ENCODE measurements at places on chromosomes 6 and 20.

- no peak for DNase-seq
These were observed 61.0 kb downstream of the KIF6 start for GRCh38 chr6:39664173-39664572.

DNA sequence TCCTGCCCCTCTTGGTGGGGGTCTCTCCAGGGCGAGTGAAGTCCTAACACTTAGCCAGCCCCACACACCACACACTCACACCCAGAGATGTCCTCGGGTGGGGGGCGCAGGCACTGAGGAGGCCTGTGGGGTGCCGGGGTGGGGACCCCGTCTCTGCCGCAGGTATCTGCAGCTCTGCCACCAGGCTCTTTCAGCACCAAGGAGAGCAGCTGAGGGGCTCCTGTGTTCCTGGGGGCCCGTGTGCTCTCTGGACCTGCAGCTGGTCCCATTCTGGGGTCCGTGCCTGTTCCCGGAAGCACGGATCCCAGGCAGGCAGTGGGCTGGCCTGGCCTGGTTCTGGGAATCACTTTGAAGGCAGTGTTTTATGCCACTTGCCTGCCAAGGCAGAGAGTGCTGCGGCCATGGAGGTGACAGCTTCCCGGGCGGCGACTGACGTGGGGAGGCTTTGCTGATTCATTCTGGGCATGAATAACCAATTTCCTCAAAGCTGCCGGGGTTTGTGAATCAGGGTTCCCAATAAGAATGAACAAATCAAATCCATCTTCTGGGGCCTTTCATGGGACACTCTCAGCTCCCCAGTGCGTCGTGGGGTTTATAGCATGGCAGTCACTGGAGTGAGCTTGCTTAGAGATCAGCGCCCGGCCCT, 54.4 kb upstream of the SLCO4A1 start:
- no peak for DNase-seq

DNA sequence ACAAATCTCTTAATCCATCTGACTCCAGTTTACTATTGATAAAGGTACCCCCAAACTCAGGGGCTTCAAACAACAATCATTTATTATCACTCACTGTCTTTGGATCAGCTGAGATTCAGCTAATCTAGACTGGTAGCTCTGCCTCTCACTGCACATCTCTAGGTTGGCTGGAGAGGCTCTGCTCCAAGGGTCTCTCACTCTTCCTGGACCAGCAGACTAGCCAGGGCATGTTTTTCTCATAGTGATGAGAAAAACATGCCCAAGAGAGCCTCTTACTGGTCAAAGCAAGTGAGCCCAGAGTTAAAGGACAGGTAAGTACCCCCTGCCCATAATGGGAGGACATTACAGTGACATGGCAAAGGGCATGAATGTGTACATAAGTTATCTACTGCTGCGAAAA, 115.1 kb upstream of the BEND3 start:
- no peak for DNase-seq

DNA sequence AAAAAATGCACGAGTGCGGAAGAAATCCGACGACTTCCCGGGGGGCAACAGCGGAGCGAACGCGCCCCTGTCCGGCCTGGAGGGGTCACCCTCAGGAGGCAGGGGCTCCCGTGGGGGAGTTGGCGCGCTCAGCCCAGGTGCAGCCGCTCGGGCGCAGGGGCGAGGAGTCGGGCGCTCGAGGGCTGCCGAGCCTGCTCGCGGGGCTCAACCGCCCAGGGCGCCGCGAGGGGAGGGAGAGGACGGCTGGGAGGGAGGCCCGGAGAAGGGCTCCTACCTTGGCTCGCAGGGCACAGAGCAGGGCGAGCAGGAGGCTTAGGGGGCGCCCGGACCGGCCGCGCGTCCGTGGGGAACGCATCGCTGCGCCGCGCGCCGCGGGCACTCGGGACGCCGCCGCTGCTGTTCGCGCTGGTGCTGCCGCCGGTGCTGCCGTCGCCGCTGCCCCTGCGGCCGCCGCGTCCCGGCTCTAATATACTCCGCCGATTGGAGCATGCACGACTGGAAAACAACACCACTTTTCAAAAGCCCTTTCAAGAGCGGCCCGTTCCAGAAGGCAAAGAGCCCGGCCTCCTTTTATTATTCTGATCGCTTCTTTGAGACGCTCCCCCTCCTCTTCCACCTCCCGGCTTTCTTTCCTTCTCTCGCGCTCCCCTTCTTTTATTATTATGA, 490 bp downstream of the JAG1 start:
- no peak for DNase-seq

DNA sequence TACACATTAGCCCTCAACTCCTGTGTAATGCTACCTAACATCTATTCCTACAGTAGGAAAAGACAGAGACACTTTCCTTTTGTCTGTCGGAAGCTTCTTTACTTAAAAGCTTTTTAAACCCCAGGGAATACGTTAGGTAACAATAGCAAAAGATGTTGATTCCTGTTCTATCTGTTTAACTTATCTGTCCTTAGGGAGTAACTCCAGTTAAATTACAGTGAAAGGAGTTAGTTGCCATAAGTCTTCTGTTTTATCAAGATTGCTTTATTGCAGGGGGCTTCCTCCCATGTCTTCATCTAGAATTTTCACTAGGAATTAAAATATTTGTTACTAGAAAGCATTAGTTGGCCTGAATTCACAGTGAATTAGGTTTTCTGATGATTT, 26.2 kb downstream of the TOP1 start:
- no peak for DNase-seq

DNA sequence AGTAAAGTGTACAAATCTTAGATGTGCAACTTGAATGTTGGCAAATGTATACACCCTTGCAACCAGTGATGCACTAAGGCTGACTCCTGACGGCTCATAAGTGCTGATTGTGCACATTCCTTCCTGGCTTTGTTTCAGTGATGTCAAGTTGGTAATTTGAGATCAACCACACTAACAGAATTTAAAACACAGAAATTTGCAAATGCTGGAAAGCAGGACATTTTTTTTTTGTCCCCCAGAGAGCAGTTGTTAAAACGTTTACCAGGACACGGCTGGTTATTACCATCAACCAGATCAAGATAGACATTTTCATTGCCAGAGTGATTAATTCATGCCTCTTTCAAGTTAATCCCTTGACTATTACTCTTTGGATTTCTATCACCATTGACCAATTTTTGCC, 735.6 kb downstream of the RFPL4B start:
- no peak for DNase-seq

- DNase-seq = peak; percentile 95
These were observed 100.6 kb upstream of the PRSS16 start for GRCh38 chr6:27146706-27147505.

GRCh38 chr6:128696691-128697689, 176.6 kb upstream of the PTPRK start:
- DNase-seq = no peak

DNA sequence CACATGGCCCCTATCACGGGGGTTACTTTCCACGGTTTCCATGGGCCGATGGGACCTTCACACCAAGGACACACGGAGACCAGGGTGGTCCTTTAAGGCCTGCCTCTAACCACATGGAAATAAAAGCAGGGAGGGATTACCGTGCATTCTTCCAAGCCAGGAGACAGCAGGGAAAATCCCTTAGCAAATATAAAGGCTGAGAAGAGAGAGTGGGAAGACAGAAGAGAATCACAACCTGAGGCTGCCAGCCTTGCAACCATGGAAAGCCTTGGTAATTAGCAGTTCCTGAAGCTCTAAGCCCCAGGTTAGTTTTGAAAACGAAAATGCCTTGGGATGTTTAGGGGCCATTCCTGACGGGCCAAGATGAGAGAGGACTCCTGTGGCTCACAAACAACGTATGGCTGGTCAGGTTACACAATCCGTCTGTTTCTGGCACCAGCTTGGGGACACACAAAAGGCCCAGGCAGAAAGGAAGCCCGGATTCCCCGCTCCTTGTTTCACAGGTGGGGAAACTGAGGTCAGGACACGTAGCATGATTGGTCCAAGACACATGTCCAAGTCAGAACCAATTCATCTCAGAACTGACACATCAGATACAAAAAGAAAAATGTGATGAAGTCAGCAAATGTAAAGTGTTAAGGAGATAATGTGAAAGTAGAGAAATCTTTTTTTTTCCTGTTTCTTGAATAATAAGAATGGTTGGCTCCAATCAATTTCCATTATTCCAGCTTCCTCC, 2.8 kb downstream of the PREX1 start:
- no peak for DNase-seq

DNA sequence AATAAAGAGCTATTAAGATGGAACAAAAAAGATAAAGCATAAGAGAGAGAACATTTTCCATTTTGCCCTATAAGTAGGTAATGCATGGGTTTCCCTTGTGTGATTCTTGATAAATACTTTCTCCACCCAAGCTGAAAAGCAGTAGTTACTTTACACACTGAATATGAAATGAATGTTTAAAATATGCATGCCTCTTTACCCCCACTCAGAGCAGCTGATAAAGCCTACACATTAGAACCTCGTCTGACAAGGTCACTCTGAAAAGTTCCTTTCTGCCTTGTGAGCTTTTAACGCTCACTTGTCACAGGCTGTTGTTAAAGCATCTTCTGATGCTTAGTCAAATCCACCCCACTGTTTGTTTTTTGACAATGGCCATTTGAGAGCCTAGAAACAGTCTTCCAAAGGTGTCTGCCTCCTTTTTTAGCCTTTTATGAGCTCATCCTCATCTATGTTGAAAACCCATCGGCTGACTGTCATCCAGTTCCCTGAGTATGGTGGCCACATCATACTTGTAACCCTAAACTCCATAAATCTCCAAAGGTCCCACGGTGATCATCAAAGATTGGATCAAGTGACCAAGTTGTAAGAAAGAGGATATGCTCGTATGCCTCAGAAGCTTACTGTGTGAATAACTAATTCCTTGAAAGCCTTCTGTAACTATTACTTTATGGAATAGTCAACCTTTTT, 102.8 kb downstream of the ATXN1 start:
- DNase-seq = no peak

GRCh38 chr6:37878150-37878710, 58.7 kb downstream of the ZFAND3 start:
- DNase-seq = no peak

DNA sequence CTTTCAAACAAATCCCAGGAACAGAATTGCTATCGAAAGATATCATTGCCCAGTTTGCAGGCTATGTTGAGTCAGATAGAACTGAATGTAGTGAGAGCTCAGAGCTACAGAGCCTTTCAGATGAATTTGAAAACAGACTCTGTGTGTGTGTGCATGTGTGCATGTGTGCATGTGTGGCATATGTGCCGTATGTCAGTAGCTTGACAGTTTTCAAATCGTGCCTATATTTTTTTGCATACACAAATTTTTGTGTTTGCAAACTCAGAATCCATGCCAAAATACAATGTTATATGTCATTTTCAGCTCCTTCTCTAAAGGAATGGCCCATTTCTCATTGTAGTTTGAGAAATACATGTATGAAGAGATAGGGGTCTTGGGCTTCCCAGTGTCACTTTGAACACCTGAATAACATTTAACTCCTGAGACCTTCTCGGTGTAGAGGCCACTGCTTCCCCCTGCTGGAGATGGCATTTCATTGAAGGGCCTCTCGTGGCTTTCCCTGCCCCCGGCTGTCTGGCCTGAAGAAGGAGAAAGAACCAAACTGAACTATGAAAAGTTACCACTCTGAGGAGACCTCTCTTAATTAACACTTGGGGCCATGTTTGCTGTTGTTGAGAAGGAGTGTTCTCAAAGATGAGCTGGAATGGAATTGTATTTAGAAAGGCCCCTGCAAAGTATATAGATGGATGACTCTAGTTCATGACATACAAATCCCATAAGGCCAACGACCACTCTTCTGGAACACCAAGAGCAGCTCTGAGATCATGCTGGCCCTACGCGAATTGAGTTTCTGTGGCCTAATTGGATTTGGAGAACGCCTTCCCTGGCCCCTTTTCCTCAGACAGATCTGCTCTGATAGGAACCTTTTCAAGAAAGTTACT, 58.7 kb downstream of the VAPB start:
- DNase-seq = peak; percentile 42

GRCh38 chr6:41072836-41073202, at the start of gene NFYA:
NFYA (plus strand) TSS chr6:41072974; CDS start chr6:41079090, 6,116 bp downstream.
- DNase-seq = no peak

GRCh38 chr6:144911322-144911721, 626.2 kb downstream of the UTRN start:
- no peak for DNase-seq

GRCh38 chr20:48681201-48681872, 146.5 kb downstream of the PREX1 start:
- no peak for DNase-seq

DNA sequence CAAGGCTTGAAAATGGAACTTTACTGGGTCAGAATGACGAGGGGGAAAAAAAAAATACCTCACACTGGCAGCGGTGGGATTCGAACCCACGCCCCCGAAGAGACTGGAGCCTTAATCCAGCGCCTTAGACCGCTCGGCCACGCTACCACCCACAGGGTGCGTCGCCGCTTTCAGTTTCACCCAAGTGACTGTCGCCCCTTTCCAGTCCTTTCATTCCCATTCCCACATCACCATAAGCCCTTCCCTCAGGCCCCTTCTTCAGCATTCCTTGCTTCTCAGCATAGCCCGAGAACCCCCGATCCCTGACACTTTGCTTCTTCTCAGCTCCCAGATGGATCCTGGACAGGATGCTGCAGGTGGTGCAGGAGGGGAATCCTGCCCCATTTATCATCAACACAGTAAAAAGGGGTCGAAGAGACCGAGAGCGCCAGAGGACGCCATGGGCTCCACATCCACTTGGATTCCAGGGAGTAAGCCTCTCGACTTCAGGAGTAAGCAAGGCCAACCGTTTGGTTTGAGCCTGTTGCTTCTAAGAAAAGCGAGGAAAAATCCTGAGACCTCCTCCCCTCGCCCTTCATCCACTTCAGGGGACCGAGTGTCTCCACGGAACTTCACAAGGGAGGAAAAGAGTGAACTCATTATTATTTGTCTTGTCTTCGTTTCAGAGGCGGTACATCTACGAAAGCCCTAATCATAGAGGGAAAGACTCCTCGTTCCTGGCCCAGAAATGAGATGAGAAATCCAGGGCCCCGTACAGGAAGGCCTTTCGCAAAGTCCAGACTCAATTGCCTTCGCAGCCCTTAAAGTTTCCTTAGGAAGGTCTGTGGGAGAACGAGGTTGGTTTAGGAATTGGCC, 20.0 kb upstream of the TRIM27 start:
- peak; percentile 53 for DNase-seq

- peak; percentile 62 for DNase-seq
These were observed 8.2 kb upstream of the UBE2V1 start for GRCh38 chr20:50120935-50121693.

GRCh38 chr20:14378326-14378725, 40.9 kb upstream of the FLRT3 start:
- DNase-seq = no peak

GRCh38 chr6:19128701-19129100, 708.5 kb upstream of the ID4 start:
- no peak for DNase-seq

- DNase-seq = no peak
These were observed 187.3 kb upstream of the FOXA2 start for GRCh38 chr20:22771706-22772105.

- no peak for DNase-seq
These were observed 50.3 kb downstream of the MYH7B start for GRCh38 chr20:35006009-35006408.

GRCh38 chr20:63223121-63223825, 7.3 kb upstream of the YTHDF1 start:
- peak; percentile 48 for DNase-seq

Measured in CD4-positive, alpha-beta T cell treated with Interleukin-6 at 100 ng/mL for 8 hours (primary cell).